ENCODE measurements at places on chromosomes 1 and 21.
A peak's percentile ranks its signal among the peaks of the same experiment; 100 is the strongest.

DNA sequence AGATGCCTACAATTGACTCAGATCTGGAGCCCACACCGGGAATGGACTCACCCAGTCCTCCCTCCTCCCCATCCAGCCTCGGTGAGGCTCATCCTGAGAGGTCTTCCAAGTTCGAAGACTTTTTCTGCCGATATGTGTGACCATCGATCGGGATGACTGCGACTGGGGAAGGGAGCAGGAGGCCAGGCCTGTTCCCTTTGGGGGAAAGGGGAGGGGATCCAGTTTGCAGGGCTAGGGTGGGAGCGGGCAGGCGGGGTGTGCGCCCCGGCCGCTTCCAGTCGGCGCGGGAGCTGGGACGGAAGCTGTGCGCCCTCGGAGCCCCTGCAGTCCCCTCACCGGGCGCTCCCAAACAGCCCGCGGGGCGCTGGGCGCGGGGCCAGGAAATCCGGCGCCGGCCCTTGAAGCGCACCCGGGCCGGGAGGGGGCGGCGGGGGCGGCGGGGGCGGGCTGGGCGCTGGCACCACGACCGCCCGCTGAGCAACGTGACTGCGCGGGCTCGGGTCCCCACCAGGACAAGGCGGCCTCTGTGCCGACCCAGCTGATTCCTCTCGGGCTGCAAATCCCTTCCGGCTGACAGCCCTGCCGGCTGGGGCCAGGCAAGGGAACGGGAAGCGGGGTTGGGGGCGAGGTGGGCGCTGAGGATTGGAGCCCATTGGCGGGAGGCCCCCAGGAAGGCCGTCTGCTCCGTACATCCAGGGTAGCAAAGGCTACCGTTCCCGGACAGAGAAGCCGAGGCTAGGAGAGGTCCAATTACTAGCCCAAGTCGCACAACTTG lies 103.9 kb downstream of the EBNA1BP2 start:
- DNase-seq: peak; percentile 8

GRCh38 chr1:20150326-20150705 lies 11.2 kb downstream of the PLA2G2F start:
- DNase-seq: no peak

GRCh38 chr1:164562061-164562460 lies 3.1 kb downstream of the PBX1 start:
- DNase-seq: no peak

DNA sequence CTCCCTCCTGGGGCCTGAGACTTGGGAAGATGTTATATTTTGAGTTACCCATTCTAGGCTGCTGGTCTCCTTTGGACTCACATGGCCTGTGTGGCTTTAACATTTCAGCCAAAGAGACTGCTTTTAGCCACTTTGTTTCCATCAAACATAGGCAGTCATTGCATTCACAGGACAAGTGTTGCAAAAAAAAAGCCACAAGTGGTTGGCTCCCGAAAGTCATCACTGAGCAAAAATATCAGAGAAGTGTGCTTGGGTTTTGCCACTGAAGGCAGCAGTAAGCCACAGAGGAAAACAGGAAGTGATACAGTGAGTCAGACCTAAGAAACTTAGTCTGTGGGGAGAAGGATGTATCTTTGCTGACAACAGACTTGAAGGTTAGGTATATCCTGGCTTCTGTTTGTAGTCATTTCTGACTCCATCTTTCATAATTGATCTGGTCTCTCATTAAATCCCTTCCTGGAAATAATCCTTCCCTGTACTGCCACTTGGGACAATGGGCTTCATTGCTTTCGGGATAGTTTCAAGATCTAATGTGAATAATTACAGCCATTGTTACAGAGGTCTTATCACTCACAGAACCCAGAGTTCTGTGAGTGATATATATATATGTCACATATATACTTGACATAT lies 80.9 kb downstream of the COLGALT2 start:
- peak; percentile 93 for DNase-seq

DNA sequence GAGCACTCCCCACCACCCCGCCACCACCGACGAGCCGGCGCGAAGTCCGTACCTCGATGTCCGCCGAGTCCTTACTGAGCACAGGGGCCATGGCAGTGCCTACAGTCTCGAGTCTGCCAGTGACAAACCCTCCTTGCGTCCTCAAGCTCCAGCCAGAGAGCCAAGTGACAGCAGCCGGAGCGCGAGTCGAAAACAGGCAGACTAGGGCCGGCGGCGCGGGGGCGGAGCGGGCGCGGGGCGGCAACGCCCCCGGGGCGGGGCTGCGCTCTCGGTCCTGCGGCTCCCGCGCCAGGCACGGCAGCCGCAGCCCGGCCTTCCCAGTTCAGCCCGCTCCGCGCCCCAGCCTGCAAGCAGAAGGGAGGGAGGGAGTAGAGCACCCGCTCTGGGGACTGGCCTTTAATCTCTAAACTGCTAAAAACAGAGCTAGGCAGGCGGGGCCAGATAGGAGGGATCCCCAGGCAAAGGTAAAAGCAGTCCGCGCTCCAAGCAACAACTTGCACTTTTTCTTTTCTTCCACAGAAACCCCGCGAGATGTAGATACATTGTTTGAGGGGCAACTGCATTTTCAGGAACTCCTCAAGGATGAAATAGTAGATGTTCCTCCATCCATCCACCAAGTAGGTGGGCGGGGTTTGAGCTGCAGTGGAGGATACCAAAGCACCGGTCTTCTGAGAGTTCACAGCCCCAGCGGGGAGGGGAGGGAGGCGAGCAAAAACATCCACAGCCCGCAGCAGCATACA lies at the start of gene DPYD:
DPYD (minus strand) TSS at position 203 of the 740 bp plus-strand sequence; CDS start at position 91, 112 bp downstream.
- DNase-seq: peak; percentile 93

- DNase-seq: no peak
Measured at GRCh38 chr1:203099805-203100515, 14.1 kb upstream of the MYOG start.

DNA sequence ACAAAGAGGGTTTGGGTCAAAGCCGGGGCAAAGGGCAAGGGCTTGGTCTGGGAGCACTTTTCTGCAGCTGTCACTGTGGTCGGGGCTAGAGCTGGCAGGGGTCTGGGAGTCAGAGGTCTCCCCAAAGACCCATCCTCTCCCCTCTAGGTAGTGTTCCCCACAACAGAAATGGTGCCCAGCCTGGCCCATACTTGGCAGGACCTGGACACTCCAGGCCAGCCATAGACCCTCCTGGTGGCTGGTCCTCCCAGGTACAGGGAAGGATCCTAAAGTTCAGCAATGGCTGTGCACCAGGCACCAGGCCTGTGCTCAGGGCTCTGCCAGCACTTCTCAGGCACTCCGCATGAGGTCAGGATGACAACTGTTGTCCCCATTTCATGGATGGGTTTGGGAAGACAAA lies 11.0 kb downstream of the ESPN start:
- DNase-seq: no peak
